ENCODE measurements at places on chromosomes 6 and 20.

DNA sequence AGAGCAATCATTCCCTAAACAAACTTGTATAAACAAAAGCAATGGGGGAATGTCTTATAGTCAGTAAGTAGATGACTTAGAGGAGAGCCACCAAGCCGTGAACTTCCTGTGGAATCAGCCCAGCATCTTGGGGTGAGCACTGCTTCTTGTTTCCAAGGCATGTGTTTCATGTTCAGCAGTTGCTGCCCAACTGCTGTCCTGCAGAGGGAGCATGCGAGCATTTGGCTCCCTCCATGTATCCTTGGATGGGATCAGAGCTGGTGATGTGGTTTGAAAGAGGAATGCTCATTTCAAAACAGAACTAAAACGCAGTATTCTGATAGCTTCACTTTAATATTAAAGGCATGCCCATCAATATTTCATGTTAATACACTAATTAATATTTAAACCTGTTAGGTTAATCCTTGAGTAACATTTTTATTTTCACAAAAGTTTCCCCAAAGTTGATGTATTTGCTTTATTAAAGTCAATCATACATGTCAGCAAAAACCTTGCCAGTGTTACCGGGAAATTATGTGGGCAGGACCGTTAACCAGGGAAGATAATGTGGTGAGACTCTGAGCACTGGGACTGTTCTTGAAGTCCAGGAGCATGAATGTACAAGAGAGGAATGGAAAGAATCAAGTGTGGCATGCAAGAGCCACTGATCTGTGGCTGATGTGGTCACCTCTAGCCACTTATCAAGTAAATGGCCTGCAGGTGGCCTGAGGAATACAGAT lies 172.1 kb upstream of the GGTLC1 start:
- DNase-seq = no peak

GRCh38 chr6:96470296-96470695 lies 51.3 kb upstream of the UFL1 start:
- DNase-seq = no peak

DNA sequence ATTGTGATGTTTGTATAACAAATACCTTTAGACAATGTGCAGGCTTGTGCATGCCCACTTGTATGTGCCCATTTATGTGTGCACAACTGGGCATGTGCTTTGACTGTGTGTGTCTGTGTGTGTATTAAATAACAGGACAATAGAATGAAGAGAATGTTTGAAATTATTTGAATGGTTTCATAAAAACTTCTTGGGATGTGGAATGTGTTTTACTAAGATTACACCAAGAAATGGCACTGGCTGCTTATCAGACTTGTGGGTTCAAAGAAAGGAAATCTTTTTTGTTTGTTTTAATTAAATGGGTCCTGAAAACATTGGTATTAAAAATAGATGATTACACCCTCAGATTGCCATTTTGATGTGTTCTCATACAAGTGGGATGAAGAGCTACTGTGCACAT lies 191.6 kb upstream of the CCN2 start:
- no peak for DNase-seq

- DNase-seq = no peak
Measured at GRCh38 chr6:35686436-35686835, 2.3 kb downstream of the FKBP5 start.

GRCh38 chr6:27693766-27694546 lies 218.2 kb downstream of the OR2B2 start:
- DNase-seq = peak; percentile 12

- DNase-seq = no peak
Measured at GRCh38 chr20:44019638-44020335, 105.1 kb downstream of the TOX2 start.

GRCh38 chr6:161918109-161918531 lies 644.3 kb upstream of the AGPAT4 start:
- DNase-seq = no peak

GRCh38 chr6:56235245-56235644 lies 12.1 kb downstream of the COL21A1 start:
- DNase-seq = no peak
